ENCODE measurements at places on chromosomes 13 and 19. TPM values are rescaled to one million over a fixed set of nuclear protein-coding genes. Genes with fewer than 3 reads are reported as not detected.

TIMM13 gene
- 75.8 TPM for total RNA-seq

DNA sequence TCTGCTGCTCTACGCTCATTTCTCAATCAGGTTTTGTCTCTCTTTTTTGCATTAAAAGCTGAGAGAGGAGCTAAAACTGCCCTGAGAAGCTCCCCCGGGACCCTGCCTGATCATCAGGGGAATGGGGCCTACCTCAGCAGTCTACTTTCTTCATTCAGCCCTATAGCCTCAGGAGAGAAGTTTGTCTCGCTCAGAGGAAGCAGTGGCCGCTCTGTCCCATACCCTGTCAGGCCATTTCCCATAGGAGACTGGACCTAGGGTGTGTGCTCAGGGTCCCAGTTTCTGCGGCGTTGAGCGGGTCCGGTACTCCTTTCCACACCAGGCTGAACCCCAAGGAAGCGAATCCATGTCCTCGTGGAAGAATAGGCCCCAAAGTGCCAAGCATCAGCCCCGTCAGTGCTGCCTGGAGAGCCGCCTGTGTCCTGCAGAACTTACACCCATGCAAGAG lies 21.7 kb downstream of the UBE2L5 start:
- DNase-seq: no peak

NLRP7 gene
- not detected for total RNA-seq

SHANK1 gene
- not detected for total RNA-seq

DNA sequence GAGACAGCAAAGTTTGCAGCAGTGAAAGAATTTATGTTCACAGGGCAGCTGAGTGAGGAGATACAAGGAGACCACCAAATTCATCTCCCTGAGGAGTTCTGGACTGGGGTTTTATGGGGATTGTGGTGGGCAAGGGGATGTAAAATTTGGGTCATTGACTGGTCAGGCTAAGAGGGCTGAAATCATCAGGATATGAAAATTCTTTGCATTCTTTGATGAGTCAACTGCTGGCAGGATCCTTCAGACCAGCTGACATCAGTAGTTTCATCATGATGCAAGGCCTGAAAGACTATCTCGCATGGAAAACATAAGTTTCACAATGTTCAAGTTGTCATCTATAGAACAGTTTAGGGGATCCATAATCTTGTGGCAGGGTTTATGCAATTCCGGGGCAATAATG lies 869.5 kb upstream of the PCDH9 start:
- DNase-seq: no peak

GRCh38 chr19:2475018-2475701 lies 767 bp upstream of the GADD45B start:
- peak; percentile 55 for DNase-seq

- no peak for DNase-seq
Measured at GRCh38 chr13:97505017-97505416, 71.0 kb downstream of the RAP2A start.

GRCh38 chr13:19590423-19590822 lies 29.1 kb upstream of the TPTE2 start:
- no peak for DNase-seq

DNA sequence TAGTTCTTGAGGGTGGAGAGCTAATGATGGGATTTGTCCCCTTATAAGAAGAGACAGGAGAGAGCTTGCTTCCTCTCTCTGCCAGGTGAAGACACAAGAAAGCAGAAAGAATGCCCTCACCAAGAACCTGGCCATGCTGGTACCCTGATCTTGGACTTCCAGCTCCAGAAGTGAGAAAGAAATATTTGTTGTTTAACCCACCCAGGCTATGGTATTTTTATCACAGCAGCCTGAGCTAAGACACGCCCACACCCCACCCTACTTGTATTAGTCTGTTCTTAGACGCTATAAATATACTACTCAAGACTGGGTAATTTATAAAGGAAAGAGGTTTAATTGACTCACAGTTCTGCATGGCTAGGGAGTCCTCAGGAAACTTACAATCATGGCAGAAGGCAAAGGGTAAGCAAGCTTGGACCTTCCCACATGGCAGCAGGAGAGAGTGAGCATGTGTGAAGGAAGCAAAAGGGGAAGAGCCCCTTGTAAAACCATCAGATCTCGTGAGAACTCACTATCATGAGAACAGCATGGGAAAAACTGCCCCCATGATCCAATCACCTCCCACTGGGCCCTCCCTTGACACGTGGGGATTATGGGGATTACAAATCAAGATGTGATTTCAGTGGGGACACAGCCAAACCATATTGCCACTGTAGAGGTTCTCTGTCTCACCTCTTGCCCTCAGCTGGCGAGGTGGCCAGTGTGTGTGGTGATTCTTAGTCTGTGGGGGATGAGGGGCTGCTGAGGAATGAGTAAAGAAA lies 57.4 kb upstream of the RCBTB2 start:
- no peak for DNase-seq

DNA sequence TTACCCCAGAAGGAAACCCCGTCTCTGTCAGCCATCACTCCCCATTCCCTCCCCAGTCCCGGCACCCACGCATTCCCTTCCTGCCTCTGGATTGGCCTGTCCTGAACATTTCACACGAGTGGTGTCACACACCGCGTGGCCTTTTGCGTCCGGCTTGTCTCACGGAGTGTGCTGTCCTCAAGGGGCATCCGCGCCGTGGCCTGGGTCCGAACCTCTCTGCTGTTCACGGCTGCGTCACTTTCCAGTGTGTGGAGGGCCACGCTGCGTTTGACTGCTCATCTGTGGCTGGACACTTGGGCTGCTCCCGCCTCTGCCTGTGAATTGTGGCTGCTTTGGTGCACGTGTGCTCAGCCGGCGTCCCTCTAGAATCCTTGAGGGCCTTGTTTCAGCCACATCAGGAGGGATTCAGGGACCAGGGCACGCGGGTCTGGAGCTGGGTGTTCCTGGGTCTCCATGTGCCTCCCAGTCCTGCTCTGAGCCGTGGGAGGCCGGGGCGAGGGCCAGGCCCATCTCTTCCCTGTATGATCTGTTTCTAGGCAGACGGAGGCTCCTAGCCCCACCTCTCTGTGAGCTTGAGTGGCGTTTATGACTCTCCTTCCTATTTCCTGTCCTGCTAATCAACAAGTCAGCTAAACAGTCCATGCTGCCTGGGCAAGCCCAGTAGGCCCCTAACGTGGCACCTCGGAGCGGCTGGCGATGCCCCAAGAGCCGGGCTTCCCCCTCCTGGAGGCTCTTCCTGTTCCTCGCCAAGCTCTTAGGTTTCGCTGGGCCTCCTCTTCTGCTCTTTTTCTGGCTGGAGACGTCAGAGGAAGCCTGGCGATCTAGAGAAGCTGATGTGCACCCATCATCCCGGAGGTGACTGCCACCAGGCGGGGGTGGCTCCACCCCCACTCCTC lies 8.1 kb downstream of the STK11 start:
- DNase-seq: no peak

MAP4K1 gene
- 1.2 TPM for total RNA-seq

SIGLEC14 gene
- not detected for total RNA-seq

- no peak for DNase-seq
Measured at GRCh38 chr13:111577208-111577828, 256.9 kb downstream of the TEX29 start.

GRCh38 chr19:7195046-7195445 lies 99.2 kb downstream of the INSR start:
- DNase-seq: no peak

DNA sequence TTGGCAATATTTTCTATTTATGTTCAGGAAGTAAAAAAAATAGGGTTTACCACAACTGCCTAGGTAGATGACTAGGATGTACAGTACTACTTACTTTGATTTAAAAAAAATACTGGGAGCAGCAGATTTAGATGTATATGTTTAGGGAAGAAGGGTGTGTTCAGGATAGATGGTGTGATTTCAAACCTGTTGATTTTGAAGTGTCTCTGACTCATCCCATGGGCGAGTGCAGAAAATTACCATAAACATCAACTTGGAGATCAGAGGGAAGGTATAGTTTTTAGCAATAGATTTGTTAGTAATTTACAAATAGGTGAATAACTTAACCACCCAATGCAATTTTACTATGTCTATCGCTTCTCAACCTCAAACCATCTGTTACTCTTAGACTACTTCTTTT lies 214.8 kb downstream of the NDFIP2 start:
- DNase-seq: no peak

- no peak for DNase-seq
Measured at GRCh38 chr19:35478794-35479677, 11.2 kb downstream of the KRTDAP start.

- DNase-seq: peak; percentile 94
Measured at GRCh38 chr19:45927565-45928261, 13.1 kb upstream of the NANOS2 start.
